ENCODE measurements at places on chromosomes 1 and 21.
A peak's percentile ranks its signal among the peaks of the same experiment; 100 is the strongest.

DNA sequence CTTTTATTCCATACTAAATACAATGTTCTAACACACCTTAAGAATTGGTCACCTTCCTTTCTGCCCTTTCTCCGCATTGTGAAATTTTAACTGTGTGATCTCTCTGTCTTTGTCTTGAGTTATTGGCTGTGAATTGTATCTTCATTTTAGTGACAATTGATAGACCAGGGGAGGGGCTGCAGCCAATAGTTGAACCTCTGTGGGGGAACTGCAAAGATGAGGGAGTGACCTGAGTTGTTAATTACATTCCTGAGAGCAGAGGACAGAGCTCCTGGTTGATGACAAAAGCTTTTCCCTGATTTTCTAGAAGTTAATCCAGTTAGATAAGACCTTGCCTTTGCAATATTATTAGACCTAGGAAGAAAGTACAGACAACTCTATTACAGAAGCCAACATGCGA is 1535.7 kb downstream of the BRINP3 start:
- DNase-seq = no peak

- no peak for DNase-seq
Measured at GRCh38 chr21:34097442-34097841, 24.1 kb downstream of the MRPS6 start.

- no peak for DNase-seq
Measured at GRCh38 chr1:119114786-119115185, 25.7 kb downstream of the WARS2 start.

- peak; percentile 17 for DNase-seq
Measured at GRCh38 chr21:22885079-22885478, 1886.9 kb downstream of the NCAM2 start.

DNA sequence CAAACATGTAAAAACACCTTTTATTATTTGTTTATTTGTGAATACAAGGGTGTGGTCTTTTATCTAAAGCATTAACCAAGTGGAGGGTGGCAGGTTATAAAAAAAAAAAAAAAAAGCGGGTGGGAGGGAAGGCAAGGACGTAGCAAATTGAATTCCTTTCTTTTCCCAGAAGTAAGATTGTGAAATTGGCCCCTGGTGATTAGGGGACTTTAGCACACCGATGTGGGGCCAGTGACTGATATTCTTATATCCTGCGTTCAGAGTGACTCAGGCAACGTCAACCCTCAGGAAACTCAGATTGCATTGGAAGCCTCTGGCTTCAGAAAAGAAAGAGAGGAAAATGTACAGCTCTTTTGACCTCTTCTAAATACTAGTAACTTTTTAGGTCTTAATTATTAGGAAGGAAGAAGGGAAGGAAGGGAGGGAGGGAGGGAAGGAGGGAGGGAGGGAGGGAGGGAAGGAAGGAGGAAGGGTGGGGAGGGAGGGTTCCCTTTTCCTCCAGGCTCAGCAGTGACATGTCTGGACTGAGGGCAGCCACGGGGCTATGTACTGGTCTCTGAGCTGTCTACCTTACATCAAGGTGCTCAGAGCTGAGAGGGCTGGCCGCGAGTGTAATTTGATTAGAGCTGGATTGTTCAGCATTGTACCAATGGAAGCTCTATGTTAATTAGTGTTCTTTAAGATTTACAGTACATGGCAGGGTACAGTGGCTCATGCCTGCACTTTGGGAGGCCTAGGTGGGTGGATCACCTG is 30.2 kb downstream of the EVA1C start:
- no peak for DNase-seq

DNA sequence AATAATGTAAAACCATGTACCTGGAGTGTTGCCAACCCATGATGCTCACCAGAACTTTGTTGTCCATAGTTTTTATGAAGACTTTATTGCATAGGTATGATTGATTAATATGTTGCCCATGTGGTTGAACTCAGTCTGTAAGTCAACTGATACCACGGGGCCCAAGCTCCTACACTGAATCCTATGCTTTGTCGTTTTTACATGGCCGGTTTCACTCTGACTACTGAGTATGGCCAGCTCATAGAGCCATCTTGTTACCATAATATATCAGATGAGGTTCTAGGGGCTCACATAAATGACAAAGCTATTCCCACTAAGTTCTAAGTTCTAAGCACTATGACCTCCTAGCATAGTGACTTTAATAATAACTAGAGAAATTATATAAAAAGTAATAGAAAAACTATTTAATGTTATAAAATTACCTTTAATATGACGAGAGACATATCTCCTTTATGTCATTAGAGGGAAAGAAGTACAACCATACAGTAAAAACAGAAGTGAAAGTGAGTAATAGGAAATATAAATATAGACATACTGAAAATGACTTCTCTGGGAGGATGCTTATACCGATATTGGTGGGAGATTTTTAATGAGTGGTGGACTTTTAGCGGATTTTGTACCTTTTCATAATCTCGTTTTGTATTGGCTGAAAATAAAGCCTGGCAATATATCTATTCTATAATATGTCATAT is 983.4 kb upstream of the PRMT6 start:
- no peak for DNase-seq

- DNase-seq = no peak
Measured at GRCh38 chr1:209675565-209676154, 448 bp downstream of the G0S2 start.

GRCh38 chr1:75614399-75614756 is 3.5 kb upstream of the SLC44A5 start:
- no peak for DNase-seq

DNA sequence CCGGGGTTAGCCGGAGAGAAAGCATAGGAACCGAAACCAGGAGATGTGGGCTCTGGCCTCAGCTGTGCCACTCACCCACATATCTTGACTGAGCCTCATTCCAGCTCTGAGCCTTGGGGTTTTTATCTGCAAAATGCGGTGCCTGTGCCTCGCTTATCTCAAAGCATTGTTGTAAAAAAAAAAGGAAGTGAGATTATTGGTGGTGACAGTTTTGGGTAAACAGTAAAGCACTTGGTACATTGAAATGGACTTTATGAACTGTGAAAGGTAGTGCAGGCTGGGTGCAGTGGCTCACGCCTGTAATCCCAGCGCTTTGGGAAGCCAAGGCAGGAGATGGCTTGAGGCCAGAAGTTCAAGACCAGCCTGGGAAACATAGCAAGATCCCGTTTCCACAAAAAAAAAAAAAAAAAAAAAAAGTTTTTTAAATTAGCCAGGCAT is 3.8 kb downstream of the PTAFR start:
- no peak for DNase-seq

- no peak for DNase-seq
Measured at GRCh38 chr1:207920444-207921021, 9.6 kb upstream of the CD34 start.

DNA sequence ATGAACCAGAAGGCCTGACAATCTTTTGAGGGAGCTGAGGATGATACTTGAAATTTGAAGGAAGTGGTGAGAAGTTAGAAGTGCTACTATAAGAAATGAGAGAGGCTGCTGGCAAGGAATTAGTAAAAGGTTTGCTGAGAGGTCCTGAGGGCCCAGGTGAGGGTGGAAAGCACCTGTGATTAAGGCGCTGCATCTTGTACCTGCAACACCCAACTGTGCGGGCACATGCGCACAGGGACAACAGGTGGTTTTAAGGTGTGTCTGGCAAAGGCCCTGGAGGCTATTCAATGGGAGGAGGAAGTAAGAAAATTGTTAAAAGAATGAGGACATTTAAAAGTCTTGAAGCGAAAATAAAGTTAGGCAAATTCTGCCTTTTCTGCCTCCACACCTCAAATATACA is 349.3 kb downstream of the RGS7 start:
- DNase-seq = no peak

GRCh38 chr21:27590271-27590670 is 623.4 kb upstream of the ADAMTS5 start:
- no peak for DNase-seq

DNA sequence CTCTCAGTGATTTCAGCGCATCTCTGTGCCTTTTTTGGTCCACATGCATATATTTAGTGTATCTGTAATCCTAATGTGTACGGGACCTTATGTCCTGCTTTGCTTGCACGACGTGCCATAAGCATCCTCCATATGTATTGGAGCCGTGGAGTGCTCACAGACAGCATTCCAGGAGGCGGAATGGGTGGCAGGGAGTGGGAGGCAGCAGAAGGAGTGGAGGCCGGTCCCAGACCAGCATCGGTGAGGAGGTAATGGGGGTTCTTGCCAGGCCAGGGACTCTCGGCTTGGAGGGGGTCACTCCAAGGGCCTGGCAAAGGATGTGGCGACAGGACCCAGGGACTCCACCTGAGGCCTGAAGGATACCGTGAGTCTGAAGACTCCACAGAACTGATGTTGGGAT is 185.0 kb downstream of the CAMTA1 start:
- no peak for DNase-seq

DNA sequence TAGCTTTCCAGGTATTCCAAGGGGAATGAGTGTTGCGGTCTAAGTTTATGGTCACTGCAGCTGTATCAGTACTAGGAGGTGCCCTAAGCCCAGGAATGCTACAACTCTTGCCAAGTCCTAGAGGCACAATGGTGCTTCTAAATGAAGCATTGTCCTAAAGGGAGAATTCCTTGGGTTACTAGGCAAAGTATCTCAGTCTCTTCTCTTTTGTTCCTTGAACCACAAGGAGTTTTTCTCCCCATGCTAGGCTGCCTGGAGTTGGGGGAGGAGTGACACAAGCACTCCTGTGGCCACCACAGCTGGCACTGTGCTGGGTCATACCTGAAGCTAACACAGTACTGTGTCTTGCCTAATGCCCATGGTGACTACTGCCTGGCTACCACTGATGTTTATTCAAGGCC is 50.7 kb downstream of the KMO start:
- DNase-seq = no peak

DNA sequence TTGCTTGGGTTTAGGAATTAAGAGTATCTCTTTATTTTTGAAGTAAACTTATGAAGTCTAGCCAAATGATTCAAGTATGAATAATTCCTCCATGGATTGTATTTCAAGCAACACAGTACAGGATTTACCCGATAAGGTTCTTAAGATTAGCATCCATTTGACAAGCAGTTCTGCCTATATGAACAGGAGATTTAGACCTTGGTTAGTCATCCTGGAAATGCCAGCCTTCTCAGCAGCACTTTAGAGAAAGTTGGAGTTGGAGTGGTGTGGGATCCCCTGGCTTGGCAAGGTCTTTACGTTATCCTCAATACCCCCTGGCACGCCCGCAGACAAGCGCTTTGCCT is 1.6 kb downstream of the BCAR3 start:
- no peak for DNase-seq

DNA sequence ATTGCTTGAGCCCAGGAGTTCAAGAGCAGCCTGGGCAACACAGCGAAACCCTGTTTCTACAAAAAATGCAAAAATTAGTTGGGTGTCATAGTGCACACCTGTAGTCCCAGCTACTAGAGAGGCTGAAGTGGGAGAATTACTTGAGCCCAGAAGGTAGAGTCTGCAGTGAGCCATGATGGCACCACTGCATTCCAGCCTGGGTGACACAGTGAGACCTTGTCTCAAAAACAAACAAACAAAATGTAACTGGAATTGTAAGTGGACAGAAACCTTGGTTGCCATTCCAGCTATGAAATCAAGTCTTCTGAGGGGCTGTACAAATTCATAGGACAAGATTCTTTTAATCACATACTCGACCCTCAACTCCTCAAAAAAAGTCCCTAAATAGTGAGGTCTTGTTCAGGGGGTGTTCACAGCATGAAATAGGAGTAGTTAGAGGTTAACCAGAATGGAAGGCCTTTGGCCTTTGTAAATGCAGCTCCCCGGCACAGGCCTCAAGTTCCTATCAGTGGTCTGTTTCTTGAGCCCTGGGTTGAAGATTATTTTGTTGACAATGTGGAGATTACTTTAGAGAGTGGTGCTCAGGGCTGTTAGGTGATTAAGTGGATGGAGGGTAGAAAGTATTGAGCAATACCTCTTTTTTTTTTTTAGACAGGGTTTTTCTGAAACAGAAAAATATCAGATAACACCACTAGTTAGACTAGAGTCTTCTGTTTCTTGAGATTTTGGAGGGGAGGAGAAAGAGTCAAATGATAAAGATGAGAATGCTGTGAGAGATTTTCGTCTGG is 138.7 kb upstream of the ZNF648 start:
- no peak for DNase-seq

- DNase-seq = no peak
Measured at GRCh38 chr1:229636042-229636441, 10.0 kb downstream of the URB2 start.

GRCh38 chr1:21149855-21150432 is 26.8 kb downstream of the EIF4G3 start:
- DNase-seq = peak; percentile 73

- no peak for DNase-seq
Measured at GRCh38 chr1:233477359-233477758, 136.5 kb upstream of the KCNK1 start.

GRCh38 chr21:20396798-20397197 is 601.4 kb upstream of the NCAM2 start:
- no peak for DNase-seq

- DNase-seq = no peak
Measured at GRCh38 chr1:97281962-97282361, 560.4 kb downstream of the PTBP2 start.

- DNase-seq = no peak
Measured at GRCh38 chr1:11441211-11441952, 37.6 kb upstream of the DISP3 start.

GRCh38 chr1:52635321-52636089 is 2.5 kb downstream of the SHISAL2A start:
- DNase-seq = no peak

GRCh38 chr1:116498789-116499628 is 71.8 kb downstream of the CD58 start:
- peak; percentile 59 for DNase-seq

DNA sequence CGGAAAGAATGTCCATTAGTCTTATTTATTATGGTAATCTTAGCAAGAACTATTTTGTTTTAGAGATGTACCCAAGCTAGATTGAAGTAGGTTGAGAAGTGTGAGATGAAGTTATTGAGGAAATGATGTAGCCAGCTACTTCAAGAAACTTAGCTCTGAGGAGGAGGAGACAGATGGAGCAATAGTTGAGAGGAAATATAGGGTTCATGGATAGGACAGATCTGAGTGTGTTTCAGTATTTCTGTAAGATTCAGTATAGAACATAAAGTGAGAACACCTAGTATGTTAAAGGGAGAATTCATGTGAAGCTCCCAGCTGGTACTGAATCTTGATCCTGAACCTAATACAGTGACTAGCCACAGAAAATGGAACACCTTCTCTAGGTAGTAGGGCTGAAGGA is 28.9 kb downstream of the TSNAX start:
- DNase-seq = no peak

GRCh38 chr1:248813546-248813945 is 12.2 kb downstream of the SH3BP5L start:
- no peak for DNase-seq

- DNase-seq = no peak
Measured at GRCh38 chr1:169745015-169745861, 11.4 kb upstream of the SELE start.

GRCh38 chr1:7224644-7225043 is 439.4 kb downstream of the CAMTA1 start:
- no peak for DNase-seq

Data from Caki2 (cell line).